Stimulated activated CD4-positive, alpha-beta T cell treated with anti-CD3 and anti-CD28 coated beads, Interleukin-4, amount 100 ng/mL, for 1 hour (primary cell): ENCODE measurements at places on chromosomes 6 and 20.

GRCh38 chr20:48489656-48490055, 338.1 kb downstream of the PREX1 start:
- DNase-seq = no peak

DNA sequence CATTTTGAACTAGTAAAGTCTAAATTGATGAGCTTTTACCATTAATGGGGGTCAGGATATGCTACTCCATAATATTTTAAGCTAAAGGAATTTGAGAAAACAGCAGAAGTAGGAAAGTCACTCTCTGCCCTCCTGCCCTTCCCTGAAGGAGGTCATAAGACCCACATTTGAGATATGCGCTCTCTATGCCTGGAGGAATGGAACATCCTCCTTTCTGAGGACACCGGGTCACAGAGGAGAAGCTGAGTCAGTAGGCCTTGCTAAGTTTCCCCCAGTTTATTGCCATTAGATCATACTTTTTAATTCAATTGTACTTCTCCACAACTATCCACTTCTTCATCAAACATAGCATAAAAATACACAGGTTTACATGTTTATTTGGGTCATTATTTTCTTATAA, 40.3 kb downstream of the AKAP7 start:
- no peak for DNase-seq

GRCh38 chr6:34144581-34145160, 1.2 kb downstream of the GRM4 start:
- DNase-seq = no peak

DNA sequence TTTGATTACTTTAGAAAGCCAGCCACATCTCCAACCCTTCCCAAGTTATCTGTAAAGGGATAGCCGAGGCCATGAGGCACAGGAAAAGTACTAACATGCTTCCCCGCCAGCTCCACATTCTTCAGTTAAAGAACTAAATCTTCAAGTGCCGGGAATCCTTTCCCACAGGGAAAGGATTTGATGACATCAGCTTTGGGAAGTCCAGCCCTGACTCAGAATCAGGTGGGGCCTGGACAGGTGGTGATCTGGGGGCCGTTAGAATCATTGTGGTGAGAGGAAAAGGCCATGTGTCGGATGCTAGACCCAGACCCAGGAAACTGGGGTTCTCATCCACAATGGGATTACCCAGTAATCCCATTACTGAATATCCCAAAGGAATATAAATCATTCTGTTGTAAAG, 580.0 kb downstream of the QKI start:
- DNase-seq = no peak

- DNase-seq = no peak
Observed at GRCh38 chr6:52027699-52028098, 59.7 kb downstream of the PKHD1 start.

GRCh38 chr20:54485631-54486030, 10.2 kb downstream of the DOK5 start:
- no peak for DNase-seq

DNA sequence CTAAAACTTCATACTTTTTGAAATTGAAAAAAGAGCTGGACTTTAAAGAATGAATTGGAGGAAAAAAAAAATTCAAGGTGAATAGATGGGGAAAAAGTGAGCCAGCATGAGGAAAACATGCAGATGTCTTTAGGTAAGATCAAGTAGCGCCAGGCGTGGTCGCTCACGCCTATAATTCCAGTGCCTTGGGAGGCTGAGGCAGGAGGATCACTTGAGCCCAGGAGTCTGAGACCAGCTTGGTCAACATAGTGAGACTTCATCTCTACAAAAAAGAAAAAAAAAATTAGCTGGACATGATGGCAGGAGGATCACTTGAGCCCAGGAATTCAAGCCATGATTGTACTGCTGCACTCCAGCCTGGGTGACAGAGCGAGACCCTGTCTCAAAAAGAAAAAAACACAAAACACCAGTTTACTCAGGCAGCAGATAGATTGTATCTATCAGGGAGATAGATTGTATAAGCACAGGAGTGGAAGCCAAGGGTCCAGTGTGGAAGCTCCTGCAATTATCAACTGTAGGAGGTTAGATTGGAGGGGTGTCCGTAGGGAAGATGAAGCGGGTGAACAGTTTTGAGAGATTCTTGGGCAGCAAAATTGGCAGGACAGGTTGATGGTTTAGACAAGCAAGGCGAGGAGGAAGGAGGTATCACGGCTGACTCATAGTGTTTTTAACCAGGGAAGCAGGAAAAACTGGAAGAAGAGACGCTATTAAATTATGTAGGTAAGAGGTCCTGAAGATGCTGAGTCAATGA, 97.6 kb upstream of the ZNF217 start:
- DNase-seq = no peak

DNA sequence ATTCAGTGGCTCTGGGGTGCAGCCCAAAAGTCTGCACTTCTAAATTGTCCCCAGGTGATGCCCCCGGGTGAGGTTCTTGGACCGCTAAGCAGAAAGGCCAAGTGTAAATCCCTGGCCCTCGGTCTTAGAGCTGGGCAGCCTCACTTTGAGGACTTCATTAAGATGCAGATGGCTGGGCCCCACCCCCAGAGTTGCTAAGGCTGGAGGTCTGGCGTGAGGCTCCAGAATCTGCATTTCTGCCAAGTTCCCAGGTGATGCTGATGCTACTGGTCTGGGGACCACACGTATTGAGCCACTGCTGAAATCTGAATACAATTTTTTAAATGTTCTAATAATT, 735 bp upstream of the SLC23A2 start:
- peak; percentile 3 for DNase-seq

DNA sequence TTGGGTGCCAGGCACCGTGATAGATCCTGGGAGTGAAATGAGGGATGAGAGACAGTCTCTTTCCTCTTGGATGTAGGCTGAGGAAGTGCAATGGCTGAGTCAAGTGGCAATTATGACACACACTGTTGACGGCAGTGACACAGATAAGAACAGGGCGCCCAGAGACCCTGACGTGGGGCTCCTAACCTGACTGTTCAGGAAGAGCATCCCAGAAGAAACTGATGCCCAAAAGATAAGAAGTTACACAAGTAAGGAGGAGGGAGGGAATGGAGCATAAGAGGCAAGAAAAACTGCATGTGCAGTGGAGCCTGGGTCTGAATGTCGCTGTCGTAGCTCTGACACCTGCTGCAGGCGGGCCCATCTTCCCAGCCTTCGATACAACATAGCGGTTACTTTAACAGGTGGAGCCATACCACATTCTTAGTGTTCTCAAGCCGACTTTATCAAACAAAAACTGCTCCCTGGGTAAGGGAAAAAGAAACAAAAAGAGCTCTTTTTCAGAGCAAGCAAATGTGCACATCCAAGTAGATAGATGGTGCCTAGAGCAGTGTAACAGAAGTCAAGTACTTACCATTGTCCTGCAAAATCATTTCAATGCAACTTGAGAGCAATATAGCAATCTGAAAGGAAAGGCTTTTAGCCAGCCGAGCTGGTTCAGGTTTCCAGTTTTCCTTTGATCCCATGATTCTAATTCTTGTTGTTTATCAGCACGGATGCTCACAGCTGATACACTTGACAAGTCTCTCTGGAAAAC, 463.9 kb upstream of the JARID2 start:
- no peak for DNase-seq

- DNase-seq = no peak
Observed at GRCh38 chr6:14984519-14984853, 261.4 kb upstream of the JARID2 start.
